WTC11 (cell line): ENCODE measurements at places on chromosomes 6 and 20. TPM values are rescaled to one million over a fixed set of nuclear protein-coding genes. Genes with fewer than 3 reads are reported as not detected.

OPRM1 gene
- total RNA-seq, result not detected in 3 replicates

DNA sequence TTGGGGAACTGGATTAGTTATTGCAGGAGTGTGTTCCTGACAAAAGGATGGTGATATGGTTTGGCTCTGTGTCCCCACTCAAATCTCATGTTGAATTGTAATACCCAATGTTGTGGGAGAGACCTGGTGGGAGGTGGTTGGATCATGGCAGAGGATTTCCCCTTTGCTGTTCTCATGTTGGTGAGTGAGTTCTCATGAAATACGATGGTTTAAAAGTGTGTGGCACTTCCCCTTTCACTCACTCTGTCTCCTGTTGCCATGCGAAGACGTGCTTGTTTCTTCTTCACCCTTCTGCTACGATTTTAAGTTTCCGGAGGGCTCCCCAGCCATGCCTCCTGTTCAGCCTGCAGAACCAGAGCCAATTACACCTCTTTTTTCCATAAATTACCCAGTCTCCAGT, 16.2 kb upstream of the TREM1 start:
- no peak for DNase-seq

POU5F1 gene
- total RNA-seq, result 2,735 to 3,160 TPM (median 3,135 TPM) in 3 replicates

- peak; percentile 62 for DNase-seq
Observed at GRCh38 chr20:9518576-9519175, 4.3 kb downstream of the LAMP5 start.

DNA sequence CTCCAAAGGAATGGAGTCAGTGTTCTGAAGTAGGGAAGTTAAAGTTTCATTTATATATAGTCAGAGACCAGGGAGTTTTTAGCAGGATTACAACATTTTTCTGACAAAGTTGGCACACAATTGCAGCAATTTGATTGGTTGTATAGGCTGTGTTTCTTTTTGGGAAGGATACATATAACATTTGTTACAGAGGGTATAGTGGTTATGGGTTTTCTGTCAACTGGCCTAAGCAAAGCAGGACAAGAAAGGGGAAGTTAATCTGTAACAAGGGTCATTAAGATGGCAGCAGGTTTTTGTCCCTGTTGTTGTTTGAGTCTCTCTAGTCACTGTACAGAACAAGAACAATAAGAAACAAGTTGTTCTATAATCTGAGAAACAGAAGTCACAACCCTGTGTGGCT, 41.4 kb downstream of the TPD52L1 start:
- DNase-seq, result no peak

CST9L gene
- total RNA-seq, result not detected in 3 replicates

BCAS1 gene
- total RNA-seq, result 0.11 to 0.25 TPM (median 0.18 TPM) in 3 replicates

GRCh38 chr6:157253699-157254098, 69.6 kb downstream of the TMEM242 start:
- no peak for DNase-seq

DNA sequence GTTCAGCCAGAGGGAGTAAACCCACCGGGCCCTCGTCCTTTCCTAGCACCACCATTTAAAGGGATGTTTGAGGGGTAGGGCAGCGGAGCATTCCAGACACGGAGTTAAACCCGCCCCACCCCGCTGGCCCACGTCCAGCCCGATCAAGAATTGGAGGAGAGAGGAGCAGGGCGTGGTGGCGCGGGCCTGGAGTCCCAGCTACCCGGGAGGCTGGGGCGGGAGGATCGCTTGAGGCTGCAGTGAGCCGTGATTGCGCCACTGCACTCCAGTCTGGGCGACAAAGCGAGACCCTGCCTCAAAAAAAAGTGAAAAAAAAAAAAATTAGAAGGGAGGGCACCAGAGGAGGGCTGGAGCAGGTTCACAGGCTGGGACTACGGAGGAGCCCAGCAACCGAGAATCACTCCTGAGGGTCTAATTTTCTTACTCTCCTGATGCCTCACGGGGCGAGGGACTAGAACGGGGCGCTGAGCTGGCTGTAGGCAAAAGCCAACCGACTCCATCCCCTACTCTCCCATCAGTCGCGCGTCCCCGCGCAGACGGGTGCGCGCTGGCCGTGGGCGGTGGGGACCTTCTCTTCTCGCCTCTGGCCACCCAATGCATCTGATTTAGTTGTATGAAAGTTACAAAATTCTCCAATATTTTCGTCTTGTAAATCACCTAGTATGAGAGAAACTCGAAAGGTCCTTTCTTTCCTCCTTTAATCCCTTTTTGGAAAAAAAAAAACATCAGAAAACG, 6.1 kb upstream of the HSPA1B start:
- DNase-seq, result peak; percentile 71

DNA sequence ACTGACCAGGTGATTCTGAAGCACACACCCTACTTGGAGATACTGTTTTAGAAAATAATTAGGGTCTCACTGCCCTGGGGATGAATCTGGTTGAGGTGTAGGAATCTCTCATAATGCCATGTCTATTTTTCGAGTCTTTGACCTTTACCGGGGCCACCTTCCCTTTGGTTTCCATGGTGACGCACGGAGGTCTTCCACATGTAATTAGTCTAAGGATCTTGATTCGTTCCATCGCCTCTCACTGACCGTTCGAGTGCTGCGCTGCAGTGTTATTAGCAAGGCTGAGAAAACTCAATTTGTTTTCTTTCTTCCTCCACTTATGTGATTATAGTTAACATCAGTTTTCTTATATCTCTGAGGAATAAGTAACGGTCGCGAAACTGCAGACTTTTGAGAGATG, 144.3 kb upstream of the SPACA1 start:
- no peak for DNase-seq

SH3BGRL2 gene
- total RNA-seq, result 13.8 to 16.5 TPM (median 15.5 TPM) in 3 replicates

GRCh38 chr6:116512734-116513133, 1.3 kb downstream of the CALHM5 start:
- DNase-seq, result no peak

- DNase-seq, result peak; percentile 17
Observed at GRCh38 chr6:44697327-44697726, 309.8 kb downstream of the CDC5L start.

- DNase-seq, result no peak
Observed at GRCh38 chr20:24405810-24406209, 63.6 kb upstream of the SYNDIG1 start.

SYNDIG1 gene
- total RNA-seq, result 5.0 to 6.4 TPM (median 6.0 TPM) in 3 replicates
